ENCODE measurements at places on chromosomes 3 and 15. TPM values are rescaled to one million over a fixed set of nuclear protein-coding genes. Genes with fewer than 3 reads are reported as not detected.
A peak's percentile ranks its signal among the peaks of the same experiment; 100 is the strongest.

SLC7A14 gene
- not detected for total RNA-seq

ERICH6 gene
- total RNA-seq: not detected

GOLGA8Q gene
- total RNA-seq: not detected

ULK3 gene
- 20.3 TPM for total RNA-seq

DNA sequence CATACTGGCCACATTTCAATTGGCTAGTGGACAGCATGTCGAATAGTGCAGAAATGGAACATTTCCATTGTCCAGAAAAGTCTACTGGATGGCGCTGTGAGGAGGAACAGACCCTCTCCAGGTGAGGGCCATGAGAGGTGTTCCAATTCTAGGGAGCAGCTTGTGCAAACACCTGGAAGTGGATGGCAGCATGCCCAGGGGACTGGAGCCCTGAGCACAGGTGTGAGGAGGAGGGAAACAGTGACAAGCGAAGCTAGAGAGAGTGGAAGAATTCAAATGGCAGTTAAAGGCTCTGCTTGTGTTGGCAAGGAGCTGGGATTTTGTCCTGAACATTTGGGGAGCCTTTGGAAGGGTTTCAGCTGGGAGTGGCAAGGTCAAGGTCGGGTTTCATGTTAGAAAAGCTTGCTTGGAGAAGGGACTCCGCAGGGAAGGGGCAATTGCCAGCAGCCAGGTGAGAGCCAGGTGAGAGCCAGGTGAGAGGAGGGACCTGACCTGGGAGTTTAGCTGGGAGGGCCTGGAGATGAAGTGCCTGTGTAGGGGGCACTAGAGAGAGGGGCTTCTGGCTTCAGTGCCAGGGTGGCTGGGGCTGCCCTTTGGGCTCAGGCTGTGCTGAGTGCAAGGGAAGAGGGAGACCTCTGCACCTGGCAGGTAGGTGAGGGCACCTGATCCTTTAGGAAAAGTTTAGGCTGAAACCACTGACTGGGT, 93.8 kb downstream of the LINGO1 start:
- DNase-seq: no peak

- DNase-seq: no peak
Observed at GRCh38 chr3:169907476-169907875, 3.9 kb upstream of the SAMD7 start.

DNA sequence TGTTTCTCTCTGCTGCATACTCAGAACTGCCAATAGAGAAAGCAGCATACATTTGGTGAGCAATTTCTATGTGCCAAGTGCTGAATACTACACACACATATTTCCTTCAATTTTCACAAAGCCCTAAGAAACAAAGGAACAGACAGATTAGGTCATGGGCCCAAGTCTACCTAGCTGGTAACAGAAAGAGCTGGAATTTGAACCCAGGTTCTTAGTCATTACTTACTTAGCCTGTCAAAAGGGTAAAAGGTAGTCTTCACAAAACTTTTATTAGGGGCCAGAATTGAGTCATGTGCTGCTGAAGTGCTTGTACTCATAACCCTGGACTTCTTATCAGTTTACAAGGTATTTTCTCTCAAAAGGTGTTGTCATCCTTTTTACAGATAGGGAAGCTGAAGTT, 10.4 kb upstream of the ABHD17C start:
- peak; percentile 79 for DNase-seq

GRCh38 chr3:116256843-116257485, 188.3 kb downstream of the LSAMP start:
- no peak for DNase-seq

GRCh38 chr15:38414357-38414756, 39.6 kb upstream of the FAM98B start:
- DNase-seq: peak; percentile 76

- DNase-seq: no peak
Observed at GRCh38 chr15:74788683-74789151, 6.8 kb downstream of the CSK start.

GRCh38 chr3:120093911-120094775, at the start of gene GSK3B:
Gene GSK3B (minus strand): TSS chr3:120094447. CDS start chr3:120093434, 1,013 bp downstream.
- DNase-seq: peak; percentile 73

DNA sequence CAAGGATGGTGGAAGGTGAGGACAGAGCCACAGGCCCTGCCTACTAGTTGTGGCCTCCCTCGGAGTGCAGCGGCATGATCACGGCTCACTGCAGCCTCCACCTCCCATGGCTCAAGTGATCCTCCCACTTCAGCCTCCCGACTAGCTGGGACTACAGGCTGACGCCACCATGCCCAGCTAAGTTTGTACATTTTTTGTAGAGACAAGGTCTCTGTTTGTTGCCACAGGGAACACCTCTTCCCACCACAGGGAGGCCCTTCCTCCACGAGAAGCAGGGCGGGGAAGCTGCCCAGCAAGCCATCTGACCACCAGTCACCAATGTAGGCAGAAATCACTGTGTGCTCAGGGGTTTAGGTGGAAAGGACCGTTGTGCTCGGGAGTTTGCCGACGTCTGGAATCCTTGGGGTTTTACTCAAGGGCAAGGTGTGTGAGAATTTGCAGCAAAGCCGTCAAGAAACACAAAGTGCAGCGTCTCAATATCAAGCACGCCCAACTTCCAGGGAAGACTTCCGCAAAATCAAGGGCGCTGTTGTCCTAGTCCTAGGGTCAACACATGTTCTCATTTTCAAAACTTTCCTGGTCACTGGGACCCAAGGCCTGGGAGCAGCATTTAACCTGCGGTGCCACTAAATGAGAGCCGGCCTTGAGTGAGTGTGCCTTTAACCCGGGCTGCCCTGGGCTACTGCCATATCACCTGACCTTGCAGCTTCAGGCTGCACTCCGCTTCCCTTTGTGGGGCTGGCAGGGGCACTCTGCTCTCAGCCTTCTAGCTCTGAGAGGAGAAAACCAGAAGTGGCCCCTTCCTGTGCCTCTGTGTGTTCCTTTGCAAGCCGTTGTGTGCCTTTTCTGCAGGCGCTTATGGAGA, 65.7 kb downstream of the SLC12A8 start:
- DNase-seq: no peak

- DNase-seq: no peak
Observed at GRCh38 chr3:133746712-133747066, 496 bp downstream of the TF start.

DNA sequence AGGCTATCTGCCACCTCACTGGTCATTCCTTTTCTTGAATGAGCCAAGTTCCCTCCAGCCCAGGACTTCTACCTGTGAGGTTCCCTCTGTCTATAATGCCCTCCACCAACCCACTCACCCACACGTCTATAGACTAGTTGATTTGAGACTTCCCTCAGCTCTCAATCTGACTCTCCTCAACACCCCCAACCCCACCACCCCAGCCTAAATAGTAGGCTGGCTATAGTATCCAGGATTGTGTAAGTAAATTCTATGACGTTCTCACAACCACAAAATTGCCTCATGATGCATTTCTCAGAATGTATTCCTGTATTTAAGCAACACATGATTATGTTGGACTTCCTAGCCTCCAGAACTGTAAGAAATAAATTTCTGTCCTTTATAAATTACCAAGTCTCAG, 2.2 kb downstream of the PLSCR1 start:
- DNase-seq: no peak

- DNase-seq: peak; percentile 53
Observed at GRCh38 chr3:131544557-131544956, 41.8 kb upstream of the MRPL3 start.

- no peak for DNase-seq
Observed at GRCh38 chr3:154060238-154061000, 60.8 kb upstream of the ARHGEF26 start.

All from PC-3 (cell line).